SHP77 (cell line): ENCODE measurements at places on chromosomes 4 and X.

- DNase-seq: no peak
Observed at GRCh38 chr4:78227411-78228057, 170.4 kb downstream of the FRAS1 start.

- no peak for DNase-seq
Observed at GRCh38 chr4:17662694-17663093, 48.3 kb downstream of the MED28 start.

DNA sequence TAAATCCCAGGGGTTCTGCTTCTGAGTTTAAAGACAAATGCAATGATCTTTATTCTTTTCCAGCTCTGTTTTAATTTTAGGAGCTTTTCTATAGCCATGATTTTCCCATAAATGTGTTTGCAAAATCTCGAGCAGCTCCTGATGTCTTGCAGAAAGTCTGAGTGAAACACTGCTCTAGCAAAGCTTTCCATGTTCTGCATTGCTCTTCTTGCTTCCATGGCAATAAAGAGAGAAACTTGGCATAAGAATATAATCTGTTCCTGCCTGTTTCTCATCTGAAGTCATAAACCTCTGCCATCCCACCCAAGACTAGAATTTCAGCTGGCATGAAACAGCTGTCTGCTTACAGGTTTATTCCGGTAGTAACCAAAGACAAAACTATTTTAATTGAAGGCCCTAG is 254.5 kb downstream of the SPRY1 start:
- no peak for DNase-seq

DNA sequence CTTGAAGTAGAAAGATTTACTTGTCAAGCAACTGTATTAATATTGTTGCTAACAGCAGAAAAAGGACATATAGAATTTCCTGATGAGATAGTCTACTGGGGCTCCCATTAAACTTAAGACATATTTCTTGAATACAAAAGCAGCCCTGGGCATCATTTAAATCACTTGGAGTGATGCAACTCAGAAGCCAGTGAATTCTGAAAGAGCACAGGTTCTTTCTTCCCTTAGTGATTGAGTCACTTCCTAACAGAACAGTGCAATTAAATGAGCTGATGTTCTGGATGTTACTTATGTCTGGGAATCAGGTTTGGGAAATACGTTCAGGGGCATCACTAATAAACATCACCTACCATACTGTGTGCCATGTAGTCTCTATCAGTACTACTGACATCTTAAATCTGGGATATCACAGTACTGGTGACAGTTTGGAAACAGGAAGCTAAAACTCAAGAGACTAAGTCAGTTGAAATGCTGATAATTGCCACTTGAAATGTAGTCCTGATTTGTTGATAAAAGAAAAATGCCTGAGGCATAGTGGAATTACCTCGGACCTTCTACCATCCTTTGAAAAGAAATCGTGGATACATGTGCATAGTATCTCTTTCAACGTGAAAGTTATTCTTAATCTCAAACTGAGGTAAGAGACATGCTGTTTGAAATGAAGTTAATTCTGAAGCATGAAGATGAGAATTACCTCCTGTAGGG is 249.2 kb upstream of the GPRIN3 start:
- DNase-seq: no peak

DNA sequence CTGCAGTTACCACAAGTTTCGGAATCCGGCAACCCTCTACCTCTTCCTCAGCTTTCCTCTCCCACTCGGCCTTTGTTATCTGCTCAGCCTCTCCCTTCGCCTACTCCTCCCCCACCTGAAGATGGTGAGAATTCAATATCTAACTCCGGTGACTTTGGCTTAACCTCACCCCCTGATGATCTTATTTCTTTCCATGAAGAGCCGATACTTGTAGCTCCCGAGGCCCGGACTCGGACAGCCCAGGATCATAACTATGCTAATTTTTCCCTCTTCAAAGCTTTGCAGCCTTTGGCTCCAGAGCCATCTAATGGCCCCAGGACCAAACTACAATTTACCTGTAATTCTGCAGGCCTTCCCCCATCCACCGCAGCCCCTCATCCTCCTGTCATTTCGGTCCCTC is 32.0 kb upstream of the MGST2 start:
- peak; percentile 48 for DNase-seq

- DNase-seq: no peak
Observed at GRCh38 chr4:53531585-53532224, 59.6 kb downstream of the LNX1 start.

- DNase-seq: peak; percentile 28
Observed at GRCh38 chrX:9429767-9430166, 35.1 kb upstream of the TBL1X start.

DNA sequence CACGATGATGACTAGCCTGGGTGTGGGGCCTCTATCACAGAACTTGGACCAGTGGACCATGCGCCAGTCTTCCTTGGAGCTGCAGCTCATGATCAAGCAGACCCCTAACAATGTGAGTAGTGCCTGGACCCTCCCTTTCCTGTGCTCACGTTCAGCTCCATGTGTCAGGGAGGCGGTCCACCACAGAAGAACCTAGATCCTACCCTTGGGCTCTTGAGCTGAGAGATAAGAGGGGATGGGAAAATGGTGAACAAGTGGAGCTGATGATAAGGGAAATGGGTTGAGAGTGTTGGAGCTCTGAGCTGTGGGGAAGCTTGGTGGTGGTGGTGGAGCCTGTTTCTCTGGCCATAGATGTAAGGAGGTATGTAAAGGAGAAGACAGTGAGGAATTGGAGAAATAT is 13.1 kb downstream of the MED12 start:
- no peak for DNase-seq

GRCh38 chr4:160142579-160142978 is 1039.7 kb downstream of the RAPGEF2 start:
- no peak for DNase-seq

GRCh38 chr4:113618205-113618604 is 143.3 kb downstream of the CAMK2D start:
- DNase-seq: no peak

DNA sequence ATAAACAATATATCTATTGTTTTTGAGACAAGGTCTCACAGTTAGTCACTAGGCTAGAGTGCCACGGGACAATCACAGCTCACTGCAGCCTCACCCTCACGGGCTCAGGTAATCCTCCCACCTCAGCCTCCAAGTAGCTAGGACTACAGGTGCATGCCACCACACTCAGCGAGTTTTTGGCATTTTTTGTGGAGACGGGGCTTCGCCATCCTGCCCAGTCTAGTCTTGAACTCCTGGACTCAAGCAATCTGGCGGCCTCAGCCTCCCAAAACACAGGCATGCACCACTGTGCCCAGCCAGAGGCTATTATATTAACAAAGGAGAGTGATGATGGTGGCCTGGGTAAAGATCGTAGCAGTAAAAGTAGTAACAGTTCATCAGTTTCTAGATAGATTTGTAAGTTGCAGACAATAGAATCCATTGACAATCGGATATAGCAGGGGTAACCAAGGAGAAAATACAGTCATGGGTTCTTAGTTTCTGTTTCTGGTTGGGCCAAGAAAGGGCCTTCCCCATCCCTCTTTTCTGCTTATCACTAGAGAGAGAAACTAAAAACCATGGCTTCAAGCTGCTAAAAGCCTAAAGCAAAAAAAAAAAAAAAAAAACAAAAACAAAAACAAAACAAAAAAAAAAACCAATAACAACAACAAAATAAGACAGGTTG is 60.6 kb downstream of the ANXA10 start:
- DNase-seq: no peak

DNA sequence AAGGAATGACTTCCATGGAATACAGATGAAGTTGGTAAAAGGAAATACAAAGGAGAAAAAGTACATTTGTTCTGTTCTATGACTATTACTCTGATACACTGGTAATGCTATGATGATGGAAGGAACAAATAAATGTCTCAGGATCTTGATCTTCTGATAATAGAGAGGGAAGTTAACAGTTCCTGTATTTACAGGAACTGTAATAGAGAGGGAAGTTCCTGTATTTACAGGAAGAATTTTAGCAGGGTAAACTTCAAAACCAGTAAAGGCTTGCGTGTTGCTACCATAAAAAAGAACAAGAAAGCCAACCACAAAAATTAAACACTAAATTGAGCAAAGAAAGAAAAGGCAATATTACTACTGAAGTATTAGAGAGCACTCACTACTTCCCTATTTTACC is 91.7 kb upstream of the HPGD start:
- DNase-seq: no peak

- no peak for DNase-seq
Observed at GRCh38 chr4:53273726-53274125, 92.1 kb downstream of the SCFD2 start.

DNA sequence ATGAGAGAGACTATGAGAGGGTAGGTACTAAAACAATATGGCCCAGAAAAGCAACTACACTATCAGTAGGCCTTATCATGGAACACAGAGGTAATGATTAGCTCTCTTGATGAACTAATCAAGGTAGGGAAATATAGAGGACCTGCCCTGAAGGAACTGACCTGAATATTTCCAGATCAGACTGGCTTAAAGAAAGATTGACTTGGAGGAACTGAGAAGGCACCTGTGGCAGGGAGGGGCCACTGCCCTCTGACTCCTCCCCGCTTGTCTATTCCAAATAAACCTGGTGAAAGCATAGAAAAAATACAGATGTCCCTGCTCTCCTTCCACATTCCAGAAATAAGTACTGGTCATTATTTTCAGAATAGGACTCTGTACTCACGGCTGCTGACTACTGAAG is 5.5 kb downstream of the RPS6KA6 start:
- no peak for DNase-seq

DNA sequence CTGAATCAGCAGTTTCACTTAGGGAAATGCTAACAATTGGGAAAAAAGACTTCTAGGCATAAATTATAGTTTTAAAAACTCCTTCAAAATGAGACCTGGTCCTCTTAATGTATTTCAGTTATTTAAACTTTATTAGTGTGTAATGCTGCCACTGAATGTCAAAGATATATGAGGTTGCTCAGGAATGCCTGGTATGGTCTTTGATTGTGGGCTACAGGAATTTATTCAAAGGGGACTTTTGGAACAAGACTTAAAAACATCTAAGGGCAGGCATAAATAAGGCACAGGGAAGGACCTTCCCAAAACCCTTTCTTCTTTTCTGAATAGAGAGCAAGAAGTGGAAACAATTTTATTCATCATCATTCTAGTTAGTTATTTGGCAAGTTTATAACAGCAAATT is 439.1 kb downstream of the TLL1 start:
- no peak for DNase-seq

DNA sequence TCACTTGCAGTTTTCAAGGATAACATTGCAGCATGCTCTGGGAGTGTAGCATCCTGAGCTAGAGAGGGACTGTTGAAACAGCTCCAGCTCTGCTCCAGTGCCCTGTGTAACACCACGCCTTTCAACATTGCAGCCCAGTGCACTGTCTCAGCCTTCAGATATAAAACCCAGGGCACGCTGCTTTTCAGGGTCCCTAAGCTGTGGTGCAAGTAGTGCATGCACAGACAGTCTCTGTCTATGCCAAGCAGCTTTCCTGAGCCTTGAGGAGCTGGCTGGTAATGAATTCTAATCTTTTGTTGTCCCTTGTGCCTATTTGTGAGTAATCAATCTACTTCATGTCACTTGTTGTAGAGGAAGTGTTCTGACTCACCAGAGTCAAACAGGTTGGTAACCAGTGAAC is 897.0 kb downstream of the ARAP2 start:
- DNase-seq: no peak

- no peak for DNase-seq
Observed at GRCh38 chrX:29040160-29040559, 452.9 kb downstream of the IL1RAPL1 start.

DNA sequence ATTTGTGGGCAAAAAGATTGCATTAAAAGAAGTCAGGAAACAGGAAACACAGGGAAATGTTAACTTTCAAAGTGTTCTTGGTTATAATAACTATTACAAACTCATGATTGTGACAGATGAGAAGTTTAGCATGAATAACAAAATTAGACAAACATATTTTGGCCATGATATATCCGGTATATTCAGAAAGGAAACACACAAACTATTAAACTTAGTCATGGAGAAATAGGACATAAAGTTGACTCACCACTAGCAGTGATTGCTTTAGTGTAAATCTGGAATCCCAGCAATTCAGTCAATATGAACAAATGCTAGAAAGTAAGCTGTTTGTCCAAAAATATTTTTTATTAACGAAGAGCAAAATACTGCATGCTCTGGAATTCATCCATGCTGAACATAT is 1299.9 kb downstream of the C4orf33 start:
- DNase-seq: no peak

- no peak for DNase-seq
Observed at GRCh38 chrX:75547783-75548182, 24.9 kb upstream of the ZDHHC15 start.

DNA sequence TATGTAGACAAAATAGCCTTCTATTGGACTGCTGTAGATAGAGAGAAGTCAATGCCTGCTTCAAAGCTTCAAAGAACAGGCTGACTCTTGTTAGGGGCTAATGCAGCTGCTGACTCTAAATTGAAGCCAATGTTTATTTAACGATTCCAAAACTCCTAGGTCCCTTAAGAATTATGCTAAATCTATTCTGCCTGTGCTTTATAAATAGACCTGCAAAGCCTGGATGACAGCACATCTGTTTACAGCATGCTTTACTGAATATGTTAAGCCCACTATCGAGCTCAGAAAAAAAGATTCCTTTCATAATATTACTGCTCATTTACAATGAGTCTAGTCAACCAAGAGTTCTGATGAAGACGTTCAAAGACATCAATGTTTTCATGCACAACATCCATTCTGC is 54.8 kb upstream of the RBMXL3 start:
- DNase-seq: no peak

DNA sequence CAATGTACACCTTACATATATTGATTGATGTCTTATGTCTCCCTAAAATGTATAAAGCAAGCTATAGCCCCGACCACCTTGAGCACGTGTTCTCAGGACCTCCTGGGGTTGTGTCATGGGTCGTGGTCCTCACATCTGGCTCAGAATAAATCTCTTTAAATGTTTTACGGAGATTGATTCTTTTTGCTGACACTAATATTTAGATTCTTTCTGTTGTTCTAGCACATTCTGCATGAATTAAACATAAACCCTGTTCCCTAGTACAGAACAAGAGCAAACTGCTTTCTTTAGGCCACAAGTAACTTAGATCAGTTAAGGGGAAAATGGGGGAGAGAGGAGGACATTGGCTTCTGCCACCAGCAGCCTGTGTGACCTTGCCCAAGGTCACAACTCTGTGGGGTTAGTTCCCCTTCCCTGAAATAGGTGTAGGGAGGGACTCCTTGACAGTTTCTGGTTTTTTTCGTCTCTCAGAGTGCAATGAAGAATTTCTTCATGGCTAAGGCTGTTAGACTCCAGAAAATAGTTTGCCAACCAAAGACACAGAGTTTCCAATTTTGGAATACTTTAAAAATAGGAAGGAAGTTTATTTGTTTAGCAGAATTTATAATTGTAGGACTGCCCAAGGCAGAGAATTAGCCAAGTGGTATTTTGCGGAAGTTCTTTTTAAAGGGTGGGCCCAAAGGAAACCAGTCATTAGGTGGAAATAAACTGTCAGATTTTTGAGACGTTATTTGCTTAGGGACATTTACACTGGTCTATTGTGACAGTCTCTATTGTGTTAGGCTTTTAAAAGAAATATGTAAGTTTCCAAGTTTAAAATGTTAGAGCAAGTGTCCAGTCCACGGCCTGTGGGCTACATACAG is 29.4 kb downstream of the PTTG2 start:
- DNase-seq: no peak
